ENCODE measurements at places on chromosomes 1 and 21. TPM values are rescaled to one million over a fixed set of nuclear protein-coding genes. Genes with fewer than 3 reads are reported as not detected.

S100B gene
- not detected for total RNA-seq

ATAD3B gene
- 2.9 TPM for total RNA-seq

HTR6 gene
- total RNA-seq: 0.18 TPM

SELENON gene
- 67.6 TPM for total RNA-seq

CD48 gene
- total RNA-seq: not detected

UTS2 gene
- not detected for total RNA-seq

Data from A549 treated with Hydrocortisone at 1 μM for 4 hours (cell line).